T-helper 2 cell (primary cell): ENCODE measurements at places on chromosomes 7 and 10.

DNA sequence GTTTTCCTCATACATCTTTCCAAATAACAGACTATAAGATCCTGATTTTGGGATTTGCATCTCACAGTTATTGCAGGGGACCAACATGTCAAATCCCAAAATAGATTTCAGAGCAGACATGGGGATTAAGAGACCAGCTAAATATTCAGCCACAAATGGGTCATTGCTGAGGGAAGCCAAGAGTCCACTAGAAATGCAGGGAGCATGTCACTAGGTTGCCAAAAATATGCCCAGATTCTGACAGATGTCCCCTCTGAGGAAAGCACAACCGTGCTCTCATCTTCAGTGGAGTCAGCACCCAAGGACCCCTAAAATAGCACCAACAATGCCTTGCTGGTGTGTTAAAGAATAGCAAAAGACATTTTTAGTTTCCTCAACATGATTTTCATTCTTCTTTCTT lies 56.2 kb upstream of the AGK start:
- no peak for DNase-seq

DNA sequence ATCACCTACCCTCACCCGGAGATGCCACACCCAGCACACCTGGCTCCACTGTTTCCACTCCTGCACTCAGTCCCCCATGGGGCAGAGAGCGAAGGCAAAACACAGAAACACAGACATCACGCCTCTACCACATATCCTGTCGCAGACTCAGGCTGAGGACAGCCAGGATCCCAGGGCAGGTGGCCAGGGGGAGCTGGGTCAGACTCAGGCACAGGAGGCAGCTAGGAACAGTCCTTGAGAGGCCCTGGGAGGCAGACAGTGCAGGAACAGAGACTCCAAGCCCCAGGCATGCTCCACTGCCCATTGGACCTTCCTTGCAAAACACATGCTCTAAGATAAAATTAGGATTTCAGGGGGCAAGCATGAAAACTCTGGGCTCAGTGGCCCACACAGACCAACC lies 154.4 kb upstream of the C7orf33 start:
- no peak for DNase-seq

DNA sequence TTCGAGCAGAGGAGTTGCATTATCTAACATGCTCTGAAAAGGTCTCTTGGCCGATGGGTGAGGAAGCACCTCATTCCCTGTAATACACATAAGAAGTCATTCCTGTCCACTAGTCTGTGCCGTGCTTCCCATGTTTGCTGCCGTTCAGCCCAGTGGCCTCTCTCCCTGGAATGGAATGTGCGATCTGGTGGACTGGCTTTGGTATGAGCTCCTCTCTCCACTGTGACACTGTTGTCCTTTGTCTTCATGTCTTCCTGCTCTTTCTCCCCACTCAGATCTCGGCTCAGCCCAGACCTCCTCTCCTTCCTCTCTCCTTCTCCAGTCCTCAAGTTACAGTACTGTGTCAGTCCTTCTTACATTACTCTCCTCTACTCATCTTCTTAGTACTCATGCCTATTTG lies 192.8 kb upstream of the KLF6 start:
- no peak for DNase-seq

GRCh38 chr10:33136781-33137180 lies 178.8 kb upstream of the ITGB1 start:
- DNase-seq = no peak

GRCh38 chr10:68895041-68895440 lies 6.1 kb upstream of the DDX50 start:
- no peak for DNase-seq

DNA sequence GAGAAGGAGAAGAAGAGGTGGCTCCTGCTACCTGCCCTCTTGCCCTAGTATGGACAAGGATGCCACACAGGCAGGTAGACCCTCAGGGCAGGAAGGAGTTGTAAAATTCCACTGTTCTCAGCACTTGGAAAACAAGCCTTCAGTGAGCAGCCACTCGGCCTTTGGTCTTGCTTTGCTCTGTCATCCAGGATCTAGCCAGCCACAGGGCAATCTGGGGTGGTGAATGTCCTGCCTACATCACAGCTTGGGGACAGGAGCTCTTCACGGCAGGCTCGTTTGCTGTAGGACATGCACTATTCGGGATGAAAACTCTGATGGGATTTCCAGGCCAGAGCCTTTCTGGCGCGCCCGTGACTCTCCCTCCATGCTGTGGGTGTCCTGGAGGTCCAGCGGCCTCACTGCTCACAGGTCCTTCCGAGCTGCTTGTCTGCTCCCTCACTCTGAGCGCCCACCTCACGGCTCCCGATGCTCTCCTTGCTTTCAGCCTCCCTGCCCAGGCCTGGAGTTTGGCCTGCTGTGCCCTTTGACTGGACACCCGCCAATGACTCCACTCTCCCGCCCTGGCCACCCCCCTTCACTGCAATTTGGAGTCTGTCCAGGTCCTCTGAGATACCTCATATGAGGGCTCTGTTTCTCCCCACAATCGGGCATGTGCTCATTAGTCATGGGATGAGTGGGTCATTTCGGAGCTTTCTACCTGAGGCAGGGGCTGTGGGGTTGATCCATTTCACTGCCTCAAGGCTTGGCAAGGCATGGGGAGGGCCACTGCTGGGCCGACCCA lies 227.2 kb upstream of the GRB10 start:
- DNase-seq = no peak

GRCh38 chr10:24821986-24822385 lies 98.3 kb upstream of the ARHGAP21 start:
- no peak for DNase-seq

DNA sequence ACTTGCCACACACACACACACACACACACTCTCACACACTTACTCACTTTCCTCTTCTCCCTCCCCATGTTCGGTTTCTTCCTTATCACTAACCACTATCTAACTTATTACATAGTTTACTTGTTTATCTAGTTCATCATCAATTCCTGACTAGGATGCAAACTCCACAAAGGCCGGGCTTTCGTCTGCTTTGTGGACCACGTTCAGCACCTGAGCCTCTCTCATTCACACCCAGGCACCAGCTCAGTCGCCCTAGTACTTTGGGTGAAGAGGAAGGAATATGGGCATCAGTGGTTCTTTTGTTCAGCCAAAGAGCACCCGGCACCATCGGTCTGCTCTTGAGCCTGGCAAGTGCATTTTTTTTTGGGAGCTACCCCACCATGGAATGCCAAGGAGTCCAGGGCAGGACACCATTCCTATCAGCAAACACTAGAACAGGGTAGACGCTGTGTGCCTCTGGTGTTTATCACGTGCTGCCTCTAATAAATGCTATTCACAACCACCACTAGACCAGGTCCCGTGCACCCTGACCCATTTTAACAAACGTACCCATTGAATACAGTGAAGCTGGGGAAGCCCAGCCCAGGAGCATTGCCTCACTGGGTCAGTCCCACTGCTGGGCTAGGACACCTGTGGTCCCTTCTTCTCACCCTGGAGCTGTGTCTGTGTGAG lies 2.2 kb downstream of the C10orf67 start:
- no peak for DNase-seq

DNA sequence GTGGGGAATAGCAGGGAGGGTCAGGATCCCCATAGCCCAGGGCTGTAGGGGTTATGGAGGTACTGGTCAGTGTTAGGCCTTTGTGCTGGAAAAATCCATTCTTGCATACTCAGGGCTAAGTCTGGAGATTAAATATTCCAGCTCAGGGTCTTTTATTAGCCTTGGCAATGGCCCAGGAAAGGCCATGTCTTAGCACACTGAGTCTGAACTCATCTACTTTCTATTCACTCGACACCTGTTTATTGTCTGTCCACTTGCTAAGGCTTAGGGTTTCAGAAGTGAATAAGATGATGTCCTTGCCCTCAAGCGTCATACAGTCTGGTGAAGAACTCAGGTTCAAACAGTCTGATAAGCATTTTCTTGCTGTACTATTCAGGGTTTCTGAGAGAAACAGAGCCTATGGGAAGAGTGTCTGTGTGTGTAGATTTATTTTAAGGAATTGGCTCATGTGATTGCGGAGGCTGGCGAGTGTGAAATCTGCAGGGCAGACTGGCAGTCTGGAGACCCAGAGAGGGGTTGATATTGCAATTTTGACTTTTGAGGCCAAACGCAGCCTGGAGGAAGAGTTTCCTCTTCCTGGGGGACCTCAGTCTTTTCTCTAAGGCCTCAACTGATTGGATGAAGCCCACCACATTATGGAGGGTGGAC lies 135.8 kb downstream of the RAMP3 start:
- DNase-seq = no peak

DNA sequence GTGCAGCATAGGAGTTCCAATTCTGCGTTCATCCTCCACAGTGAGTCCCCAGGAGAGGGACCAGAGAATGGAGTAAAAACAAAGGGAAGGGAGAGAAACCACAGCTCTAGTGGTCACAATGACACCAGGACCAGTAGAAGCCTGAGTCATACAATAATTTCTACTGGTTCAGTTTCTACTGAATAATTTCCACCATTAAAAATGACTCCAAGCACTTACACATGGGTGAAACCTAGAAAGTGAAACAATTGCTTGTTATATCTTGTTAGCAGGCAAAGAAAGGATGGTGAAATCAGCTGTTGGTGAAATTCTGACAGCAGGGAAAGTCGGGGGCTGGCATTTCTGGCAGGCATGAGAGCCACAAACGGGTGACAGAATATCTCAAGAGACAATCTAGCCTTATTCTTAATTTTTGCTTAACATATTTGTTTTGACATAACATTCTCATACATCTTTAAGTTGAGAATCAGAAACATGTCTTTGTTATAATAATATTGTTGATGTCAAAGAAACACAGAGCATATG lies 1065.8 kb upstream of the C7orf33 start:
- DNase-seq = no peak

GRCh38 chr7:22639396-22639795 lies 87.6 kb upstream of the IL6 start:
- no peak for DNase-seq

DNA sequence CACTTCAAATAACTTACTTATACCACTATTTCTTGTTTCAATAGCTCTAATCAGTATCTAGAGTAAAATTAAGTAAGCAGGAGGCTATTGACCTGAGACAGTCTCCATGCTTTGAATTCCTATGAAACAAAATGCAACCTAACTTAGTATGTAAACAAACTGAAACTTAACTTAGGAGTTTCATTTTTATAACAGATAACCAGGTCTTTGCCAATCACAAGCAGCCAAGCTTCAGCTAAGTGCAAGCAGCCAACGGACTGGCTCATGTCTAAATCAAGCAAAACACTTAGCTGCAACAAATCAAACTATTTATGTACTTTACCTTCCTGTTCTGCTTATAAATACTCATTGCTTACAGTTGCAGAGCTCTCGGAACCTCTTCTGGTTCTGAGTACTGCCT lies 4.4 kb upstream of the GSTK1 start:
- DNase-seq = peak; percentile 89

DNA sequence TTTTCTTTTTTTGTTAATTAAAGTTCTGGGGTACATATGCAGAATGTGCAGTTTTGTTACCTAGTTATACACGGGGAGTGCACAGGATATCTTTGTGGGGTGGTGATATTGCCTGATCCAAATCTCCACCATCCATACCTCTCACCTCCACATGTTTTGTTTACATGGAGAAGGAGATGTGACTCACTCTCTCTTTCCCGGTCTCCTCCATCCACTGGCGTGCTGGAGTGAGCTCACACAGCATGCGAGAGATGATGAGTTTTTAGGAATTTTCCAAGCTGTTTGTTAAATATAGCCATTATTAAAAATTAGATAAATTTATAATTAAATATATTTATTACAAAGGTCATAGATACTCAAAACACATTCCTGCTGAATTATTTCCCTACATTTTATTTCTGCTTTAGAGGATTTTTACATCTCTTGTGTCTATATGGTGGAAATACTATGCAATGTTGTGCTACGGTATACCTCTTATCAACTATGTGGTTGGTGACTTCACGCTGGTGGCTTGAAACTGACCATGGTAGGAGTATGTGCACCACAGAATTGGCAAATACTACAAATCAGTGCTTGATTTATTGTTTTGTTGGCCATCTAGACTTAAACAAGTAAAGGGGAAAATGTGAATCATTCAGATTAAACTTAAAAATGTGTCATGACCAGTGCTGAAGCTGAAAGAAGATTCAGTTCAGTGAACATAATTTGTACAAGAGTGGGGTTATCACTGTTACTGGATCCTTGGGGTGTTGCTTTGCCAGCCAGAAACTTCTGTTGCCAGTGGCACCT lies 107.9 kb upstream of the FAM180A start:
- DNase-seq = no peak

- no peak for DNase-seq
Measured at GRCh38 chr10:121822180-121822579, 105.7 kb downstream of the ATE1 start.

DNA sequence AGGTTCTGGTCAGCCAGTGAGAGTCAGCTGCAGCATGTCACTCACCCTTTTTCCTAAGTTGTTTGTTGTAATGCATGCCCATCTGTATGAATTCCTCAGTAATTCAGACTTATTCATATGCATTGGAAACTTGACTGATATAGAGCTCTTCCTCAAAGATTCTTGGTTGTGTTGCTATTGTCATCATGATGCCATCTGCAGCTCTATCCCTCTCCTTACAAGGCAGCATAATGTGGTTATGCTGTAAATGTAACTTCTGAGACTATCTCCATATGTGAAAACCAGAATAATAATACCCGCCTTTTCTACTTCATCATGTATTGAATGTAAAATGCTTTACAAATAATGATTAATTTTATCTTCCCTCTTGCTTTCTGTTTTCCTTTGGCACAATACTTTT lies 252.6 kb upstream of the MTPN start:
- DNase-seq = no peak

DNA sequence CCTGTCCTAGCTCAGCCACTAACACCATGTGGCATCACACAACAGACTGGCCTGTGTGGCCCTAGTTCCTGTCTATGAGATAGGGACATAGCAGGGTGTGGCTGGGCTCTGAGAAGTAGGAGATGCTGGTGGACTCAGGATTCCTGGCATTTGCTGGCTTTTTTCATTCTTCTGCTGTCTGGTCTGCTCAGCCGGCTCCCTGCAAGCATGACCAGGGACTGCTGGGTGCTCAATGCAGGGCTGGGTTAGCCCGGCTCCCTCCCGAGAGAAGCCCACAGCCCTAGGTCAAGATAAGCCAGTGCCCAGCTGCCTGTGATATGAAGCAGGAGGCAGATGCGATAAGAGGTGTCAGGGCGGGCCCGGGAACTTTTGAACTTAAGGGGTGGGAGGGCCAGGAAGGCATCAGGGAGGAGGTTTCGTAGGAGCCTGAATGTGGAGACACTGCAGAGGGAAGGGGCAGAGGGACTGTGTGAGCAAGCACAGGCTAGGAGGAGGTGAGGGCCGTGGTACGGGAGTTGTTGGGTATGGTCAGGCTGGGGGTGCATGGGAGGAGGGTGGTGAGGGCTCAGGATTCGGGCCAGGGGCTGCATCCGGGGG lies 3.5 kb downstream of the AQP1 start:
- no peak for DNase-seq

- DNase-seq = peak; percentile 44
Measured at GRCh38 chr10:101843032-101844021, at the start of gene KCNIP2. Gene KCNIP2, minus strand, starts transcription at chr10:101843800. Its CDS starts 232 bp downstream, at chr10:101843568.

GRCh38 chr10:60896033-60896432 lies 48.0 kb downstream of the RHOBTB1 start:
- no peak for DNase-seq

GRCh38 chr10:7084280-7085005 lies 326.4 kb downstream of the SFMBT2 start:
- no peak for DNase-seq
